ENCODE measurements at places on chromosomes 1 and 21.

DNA sequence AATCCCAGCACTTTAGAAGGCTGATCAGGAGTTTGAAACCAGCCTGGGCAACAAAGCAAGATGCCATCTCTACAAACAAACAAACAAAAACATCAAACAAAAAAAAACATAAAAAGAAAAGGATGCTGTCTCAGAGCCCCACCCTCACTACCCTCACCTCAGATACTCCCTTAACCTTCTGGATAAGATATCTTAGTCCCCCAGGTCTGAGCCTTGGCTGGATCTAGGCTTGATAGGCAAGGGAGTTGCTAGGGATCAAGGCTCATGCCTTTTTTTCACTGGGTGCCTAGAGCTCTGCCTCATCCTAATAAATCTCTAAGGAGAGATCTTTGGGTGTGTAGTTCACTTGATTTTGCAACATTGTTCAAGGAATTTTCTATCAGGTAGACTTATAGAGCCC is 7.4 kb downstream of the HDAC1 start:
- no peak for DNase-seq

DNA sequence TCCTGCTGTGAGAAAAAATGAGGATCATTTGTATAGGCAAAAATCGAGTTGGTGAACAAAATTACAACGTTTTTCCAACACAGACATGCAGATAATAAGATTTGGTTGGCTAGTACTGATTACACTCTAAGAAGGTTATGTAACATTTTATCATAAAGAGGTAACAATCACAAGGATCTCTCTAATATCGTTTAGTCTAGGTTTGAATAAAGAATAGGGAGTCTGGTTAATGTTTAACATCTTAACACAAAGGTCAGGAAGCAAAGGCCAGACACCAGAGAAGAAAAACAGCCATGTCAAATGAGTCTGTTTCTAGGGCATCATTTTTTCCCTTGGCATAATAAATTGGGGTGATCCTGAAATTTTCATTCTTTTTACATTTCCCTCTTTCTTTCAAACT is 207.4 kb upstream of the CHRM3 start:
- peak; percentile 75 for DNase-seq

- DNase-seq, result no peak
Observed at GRCh38 chr1:11795238-11795890, 10.4 kb downstream of the MTHFR start.

DNA sequence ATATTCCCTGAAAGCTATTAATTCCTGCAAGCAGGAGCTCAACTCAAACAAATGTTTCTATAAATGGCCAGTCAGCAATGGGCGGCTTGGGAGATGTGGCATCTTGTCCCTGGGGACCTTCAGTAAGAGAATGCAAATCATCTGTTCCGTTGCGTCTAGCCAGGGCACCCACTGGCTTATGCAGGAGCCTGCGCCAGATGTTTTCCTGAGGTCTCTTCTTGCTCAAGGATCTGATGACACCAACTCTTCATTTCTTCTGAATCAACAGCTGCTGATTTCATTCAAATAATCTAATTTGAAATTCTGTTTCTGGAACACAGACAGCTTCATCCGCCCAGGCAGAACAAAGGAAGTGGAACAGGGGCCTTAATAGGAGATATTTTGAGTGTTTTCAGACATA is 70.0 kb upstream of the AJAP1 start:
- no peak for DNase-seq

DNA sequence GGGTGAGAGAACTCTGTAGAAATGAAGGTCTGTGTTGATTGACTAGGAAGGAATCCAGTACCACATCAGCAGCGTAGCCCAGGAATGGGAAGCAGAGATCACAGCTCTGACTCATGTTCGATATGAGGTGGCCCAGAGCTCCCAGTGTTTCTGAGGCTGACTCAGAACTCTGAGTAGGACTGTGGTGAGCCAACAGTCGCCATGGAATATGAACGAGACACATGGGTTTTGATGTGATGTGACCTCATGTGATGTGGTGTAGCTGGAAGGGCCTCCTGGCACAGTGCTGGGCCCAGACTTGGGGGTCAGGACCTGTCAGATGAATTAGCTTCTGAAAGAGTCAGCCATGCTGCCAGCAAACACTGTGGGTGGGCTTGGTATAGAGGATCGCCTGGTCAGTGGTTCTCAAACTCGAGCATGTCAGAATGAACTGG is 237.0 kb downstream of the MRPL39 start:
- no peak for DNase-seq

GRCh38 chr1:75710832-75711231 is 13.7 kb upstream of the ACADM start:
- DNase-seq, result no peak

DNA sequence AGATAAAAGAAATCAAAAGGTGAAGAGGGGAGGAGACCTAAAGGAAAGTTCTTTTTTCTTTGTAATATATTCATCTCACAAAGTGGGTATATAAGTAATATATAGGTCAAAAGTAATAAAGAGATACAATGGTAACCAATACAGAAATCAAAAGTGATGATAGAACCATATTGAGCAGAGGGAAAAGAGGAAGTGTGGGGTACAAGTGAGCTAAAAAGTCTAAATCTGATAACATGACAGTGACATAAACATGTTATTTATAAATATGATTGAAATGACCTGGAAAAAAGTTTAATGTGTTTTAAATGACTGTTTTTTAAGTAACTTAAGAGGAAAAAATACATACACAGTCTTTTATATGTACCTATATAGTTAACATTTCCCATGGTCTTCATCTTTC is 70.5 kb downstream of the MRPL39 start:
- DNase-seq, result no peak

GRCh38 chr1:17553975-17554700 is 14.6 kb downstream of the ARHGEF10L start:
- no peak for DNase-seq

DNA sequence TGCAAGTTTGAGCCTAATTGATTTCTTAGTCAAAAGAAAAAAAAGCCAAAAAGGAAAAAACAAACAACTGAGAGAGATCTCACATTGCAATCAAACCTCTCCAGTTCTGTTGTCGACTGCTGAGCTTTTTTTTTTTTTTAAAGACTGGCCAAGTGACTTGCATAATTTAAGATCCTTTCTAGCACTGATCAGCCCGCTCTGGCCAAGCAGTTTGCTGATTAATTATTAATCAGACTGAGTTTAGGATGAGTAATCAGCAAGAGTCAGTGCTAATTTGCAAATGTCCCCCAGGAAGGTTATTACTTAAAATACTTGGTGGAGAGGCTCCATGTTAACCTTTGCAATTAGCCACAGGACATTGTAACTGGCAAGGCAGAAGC is 39.3 kb downstream of the HMGB4 start:
- no peak for DNase-seq

GRCh38 chr1:154937988-154938386 is 1.5 kb upstream of the PMVK start:
- no peak for DNase-seq

DNA sequence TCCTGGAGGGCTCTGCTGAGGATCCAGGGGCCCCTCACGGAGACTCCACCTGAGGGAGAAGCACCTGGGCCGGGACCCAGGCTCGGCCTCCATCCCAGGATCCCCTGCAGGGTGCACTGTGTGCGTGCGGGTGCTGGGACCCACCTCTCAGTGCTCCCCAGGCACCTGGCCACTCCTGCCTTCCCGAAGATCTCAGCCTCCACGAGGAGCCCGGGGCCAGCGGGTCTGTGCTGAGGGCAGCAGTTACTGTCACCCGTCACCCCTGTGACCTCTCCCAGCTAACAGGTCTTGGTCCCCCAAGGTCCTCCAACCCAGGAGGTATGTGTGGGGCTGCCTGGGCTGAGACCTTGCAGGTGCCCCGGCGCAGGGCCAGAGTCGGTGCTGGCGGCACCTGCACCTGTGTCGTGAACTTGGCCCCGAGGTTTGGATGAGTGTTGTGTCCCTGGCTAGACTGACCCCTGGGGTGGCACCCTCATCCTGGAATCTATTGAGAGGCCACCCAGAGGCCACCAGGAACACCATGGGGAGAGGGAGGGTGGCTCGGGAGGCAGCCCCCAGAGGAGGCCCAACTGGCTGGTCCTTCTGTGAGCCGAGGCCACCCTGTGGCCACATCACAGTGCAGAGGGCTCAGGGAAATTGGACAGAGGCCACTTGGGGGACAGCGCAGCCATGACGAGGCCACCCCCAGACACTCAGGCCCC is 17.7 kb downstream of the MORN1 start:
- no peak for DNase-seq

GRCh38 chr21:17257784-17258183 is 255.1 kb upstream of the CXADR start:
- DNase-seq, result no peak

- DNase-seq, result no peak
Observed at GRCh38 chr1:46942086-46942485, 810 bp upstream of the CYP4A11 start.

DNA sequence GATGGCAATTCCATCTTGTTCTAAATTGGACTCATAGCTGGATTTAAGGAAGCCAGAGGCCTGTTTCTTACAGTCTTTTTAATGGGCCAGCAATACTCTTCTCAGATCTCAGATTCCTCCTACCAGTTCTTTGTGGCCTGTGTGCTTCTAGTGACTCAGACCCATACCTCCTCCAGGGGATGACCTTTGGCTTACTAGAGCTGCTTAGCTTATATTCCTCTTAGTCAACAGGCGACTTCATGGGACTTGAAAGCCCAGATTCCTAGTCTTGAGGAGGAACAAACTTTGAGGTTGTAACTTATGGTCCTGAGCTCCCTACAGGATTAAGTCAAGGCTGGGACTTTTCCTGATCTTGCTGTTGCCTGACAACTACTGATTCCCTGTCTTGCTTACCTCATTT is 12.4 kb upstream of the PAPPA2 start:
- no peak for DNase-seq

- DNase-seq, result no peak
Observed at GRCh38 chr1:228161866-228162265, 3.7 kb upstream of the IBA57 start.

- DNase-seq, result peak; percentile 69
Observed at GRCh38 chr1:11052839-11053757, 6.1 kb upstream of the MASP2 start.

DNA sequence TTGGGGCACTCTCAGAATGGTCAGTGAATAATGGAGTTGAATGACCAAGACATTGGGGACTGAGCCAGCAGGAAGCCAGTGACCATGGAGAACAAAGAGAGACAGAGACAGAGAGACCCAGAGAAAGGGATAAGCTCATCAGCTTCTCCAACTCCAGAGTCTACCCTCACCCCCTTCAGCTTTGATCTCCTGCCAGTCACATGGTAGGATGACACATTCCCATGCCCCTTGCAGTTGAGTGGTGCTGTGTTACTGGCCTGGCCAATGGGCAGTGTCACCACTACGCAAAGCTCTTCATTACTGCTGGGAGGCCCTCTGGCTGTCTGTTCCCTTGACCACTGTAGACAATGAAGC is 643.5 kb downstream of the AJAP1 start:
- DNase-seq, result no peak

DNA sequence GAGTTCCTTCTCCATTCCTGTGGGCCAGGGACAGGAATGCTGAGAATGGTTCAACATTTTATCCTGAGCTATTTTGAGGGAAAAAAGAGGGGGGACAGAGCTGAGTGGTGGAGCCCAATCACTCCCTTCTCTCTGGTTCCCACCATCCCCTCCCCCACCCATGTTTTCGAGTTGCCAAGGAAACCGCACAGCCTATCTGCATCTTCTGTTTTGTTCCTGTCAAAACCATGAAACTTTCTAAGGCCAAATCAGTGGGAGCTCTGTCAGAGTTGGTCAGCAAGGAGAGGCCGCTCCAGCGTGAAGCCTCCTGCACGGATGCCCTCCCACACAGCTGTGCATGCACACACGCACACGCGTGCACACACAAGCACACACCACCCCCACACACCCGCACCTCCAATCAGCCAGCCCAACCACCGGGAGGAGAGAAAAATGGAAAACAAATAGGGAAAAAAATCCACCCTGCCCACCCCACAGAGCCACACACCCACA is 54.5 kb upstream of the ATP2B4 start:
- DNase-seq, result no peak

GRCh38 chr1:230622151-230622550 is 20.1 kb upstream of the COG2 start:
- no peak for DNase-seq

GRCh38 chr1:161486806-161487741 is 18.2 kb upstream of the FCGR2A start:
- DNase-seq, result peak; percentile 29

DNA sequence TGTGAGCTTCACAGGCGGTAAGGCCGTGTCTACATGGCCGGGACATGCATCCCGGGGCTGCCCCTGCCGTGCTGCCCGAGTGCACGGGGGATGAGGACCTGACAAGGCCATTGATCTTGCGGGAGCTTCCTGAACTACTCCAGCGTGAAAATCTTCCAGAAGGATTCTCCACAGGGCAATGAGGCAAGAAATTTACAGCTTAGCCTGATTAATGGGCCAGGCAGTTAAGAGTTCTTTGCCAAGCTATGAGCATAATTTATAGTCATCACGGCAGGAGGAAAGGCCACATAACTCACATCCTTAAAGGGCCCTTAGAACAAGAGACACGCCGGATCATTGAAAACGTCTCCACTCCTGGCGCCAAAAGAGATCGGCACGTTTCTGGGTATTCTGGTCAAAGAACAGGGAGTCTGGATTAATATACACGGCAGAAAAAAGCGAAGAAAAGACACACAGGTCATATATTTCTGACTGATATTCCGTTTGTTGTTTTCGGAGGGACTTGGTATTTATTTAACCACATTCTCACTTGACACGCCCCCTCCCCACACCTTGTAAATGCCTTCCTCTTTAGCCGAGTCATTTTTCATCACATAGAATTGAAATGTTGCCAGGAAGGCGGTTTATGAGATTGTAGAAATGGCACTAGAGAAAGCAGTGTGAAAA is 180.5 kb downstream of the DYRK1A start:
- no peak for DNase-seq

DNA sequence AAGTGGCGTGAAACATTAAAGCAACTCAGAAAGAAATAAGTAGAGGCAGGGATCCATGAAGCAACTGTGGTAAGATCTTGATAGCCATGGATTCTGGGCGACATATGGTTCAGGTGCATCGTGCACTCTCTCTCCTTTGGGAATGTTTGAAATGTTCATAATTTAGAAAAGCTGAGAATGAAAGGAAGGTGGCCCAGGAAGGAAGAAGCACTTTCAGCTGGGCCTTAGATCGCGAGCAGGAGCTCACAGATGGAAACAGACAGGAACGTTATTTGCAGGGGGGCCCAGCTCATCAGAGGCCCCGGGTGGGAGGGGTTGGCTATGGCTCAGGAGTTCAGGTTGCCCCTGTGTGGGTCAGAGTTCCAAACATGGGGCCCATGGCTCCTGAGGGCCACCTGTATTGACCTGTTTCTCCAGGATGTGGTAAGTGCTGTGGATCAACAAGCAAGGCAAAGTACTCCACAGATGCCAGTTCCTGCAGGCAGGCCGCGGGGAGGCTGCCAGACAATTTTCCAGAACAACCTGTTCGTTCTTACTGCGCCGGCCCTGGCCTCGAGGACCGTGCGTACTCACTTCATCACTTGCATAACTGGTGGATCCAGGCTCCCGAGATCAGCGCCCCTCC is 253.2 kb downstream of the TOMM20 start:
- no peak for DNase-seq

- no peak for DNase-seq
Observed at GRCh38 chr1:73576083-73576482, 621.9 kb downstream of the LRRIQ3 start.

GRCh38 chr1:109466452-109467300 is at the start of gene SYPL2:
SYPL2 (plus strand) TSS chr1:109466546; CDS start chr1:109466844, 298 bp downstream.
- no peak for DNase-seq

- no peak for DNase-seq
Observed at GRCh38 chr1:159444511-159444910, 5.0 kb downstream of the OR10J1 start.

GRCh38 chr1:180179162-180179957 is 24.7 kb downstream of the QSOX1 start:
- DNase-seq, result no peak

All from SK-N-DZ (cell line).